ENCODE measurements at places on chromosomes 2 and 18. TPM values are rescaled to one million over a fixed set of nuclear protein-coding genes. Genes with fewer than 3 reads are reported as not detected.

Gene PAX3
- 0.51 TPM for total RNA-seq

Gene IL18R1
- 12.6 TPM for total RNA-seq

Gene SERPINB12
- not detected for total RNA-seq

Gene GRB14
- total RNA-seq, result 3.2 TPM

Gene COPS9
- total RNA-seq, result 122 TPM

Gene LONRF2
- 2.2 TPM for total RNA-seq

Gene ATP6V1B1
- total RNA-seq, result not detected

Gene PSMA8
- total RNA-seq, result not detected

Gene INHA
- total RNA-seq, result 0.66 TPM

Gene AGBL5
- 11.3 TPM for total RNA-seq

Gene POMC
- 42.2 TPM for total RNA-seq

Gene COBLL1
- 38.4 TPM for total RNA-seq

Gene LRP1B
- 50.2 TPM for total RNA-seq

Gene CXCR1
- not detected for total RNA-seq

Gene GAL3ST2
- not detected for total RNA-seq

Gene SNED1
- total RNA-seq, result 39.1 TPM

Gene RASGRP3
- total RNA-seq, result 40.6 TPM

Gene PELI1
- 29.6 TPM for total RNA-seq

Gene ALK
- total RNA-seq, result 2.4 TPM

Gene ETAA1
- 13.6 TPM for total RNA-seq

Gene PAIP2B
- 4.4 TPM for total RNA-seq
